ENCODE measurements at places on chromosomes 1 and 21. TPM values are rescaled to one million over a fixed set of nuclear protein-coding genes. Genes with fewer than 3 reads are reported as not detected.
A peak's percentile ranks its signal among the peaks of the same experiment; 100 is the strongest.

- DNase-seq = no peak
These were observed at the start of gene MAB21L3 for GRCh38 chr1:116110567-116111523. Gene MAB21L3 (plus strand): TSS chr1:116111399. CDS start chr1:116112616, 1,217 bp downstream.

AK5 gene
- 14.7 TPM for total RNA-seq

FAM43B gene
- 3.0 TPM for total RNA-seq

SUSD4 gene
- 20.2 TPM for total RNA-seq

DNA sequence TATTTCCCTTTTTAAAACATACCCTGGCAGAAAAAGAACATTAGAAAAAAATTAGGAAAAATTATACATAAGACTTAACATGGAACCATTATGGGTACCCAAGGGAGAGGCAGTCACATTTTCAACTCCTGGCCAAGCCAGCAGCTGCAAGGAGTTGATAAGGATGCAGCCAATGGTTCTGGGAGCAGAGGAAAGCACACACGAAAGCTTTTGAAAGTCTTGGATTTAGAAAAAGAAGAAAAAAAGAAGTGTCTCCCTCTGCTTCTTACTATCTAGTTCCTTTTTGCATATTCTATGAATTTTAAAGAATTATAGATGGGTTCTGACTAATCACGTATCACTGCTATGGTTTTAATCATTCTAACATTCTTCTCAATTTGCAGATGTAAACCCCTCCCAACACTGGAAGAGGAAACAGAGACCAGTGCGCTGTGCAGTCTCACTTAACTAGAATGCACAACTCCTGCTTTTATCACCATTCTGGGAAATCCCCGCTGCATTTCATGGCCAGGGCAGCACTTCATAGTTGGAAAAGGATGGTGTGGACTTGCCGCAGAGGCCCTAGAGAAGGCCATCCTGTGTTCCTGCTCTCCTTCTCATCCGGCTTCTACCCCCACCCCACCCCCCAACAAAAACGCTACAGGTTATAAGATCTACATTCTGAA lies 2.7 kb upstream of the CD58 start:
- no peak for DNase-seq

- no peak for DNase-seq
These were observed 49.1 kb downstream of the GLIS1 start for GRCh38 chr1:53689736-53690326.

DNA sequence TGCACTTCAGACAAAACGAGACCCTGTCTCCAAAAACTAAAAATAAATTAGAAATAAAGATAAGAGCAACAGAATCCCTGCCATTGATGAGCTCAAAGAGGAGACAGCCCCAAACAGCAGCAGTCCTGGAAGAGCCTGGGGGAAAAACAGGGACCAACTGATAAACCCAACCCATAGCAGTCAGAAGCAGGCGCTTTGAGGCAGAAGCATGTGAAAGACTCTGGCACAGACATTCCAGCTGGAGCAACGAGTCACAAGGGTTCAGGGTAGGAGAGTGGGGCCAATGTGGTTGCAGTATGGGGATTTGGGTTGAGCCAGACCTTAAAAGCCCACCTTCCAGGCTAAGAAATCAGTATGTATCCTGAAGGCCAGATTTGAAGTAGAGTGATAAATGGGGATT lies 78.5 kb downstream of the MPZL1 start:
- no peak for DNase-seq

GRCh38 chr1:150164779-150165178 lies 15.1 kb downstream of the PLEKHO1 start:
- no peak for DNase-seq

- DNase-seq = no peak
These were observed 45.2 kb downstream of the EPRS1 start for GRCh38 chr1:220001095-220001501.

- DNase-seq = no peak
These were observed 1.2 kb upstream of the FAM43B start for GRCh38 chr1:20551161-20551560.

- no peak for DNase-seq
These were observed 45.3 kb downstream of the RIMS3 start for GRCh38 chr1:40620150-40620549.

- DNase-seq = no peak
These were observed 160.1 kb upstream of the COL6A1 start for GRCh38 chr21:45821315-45821962.

GRCh38 chr1:16396591-16396990 lies 29.5 kb downstream of the SZRD1 start:
- no peak for DNase-seq

DNA sequence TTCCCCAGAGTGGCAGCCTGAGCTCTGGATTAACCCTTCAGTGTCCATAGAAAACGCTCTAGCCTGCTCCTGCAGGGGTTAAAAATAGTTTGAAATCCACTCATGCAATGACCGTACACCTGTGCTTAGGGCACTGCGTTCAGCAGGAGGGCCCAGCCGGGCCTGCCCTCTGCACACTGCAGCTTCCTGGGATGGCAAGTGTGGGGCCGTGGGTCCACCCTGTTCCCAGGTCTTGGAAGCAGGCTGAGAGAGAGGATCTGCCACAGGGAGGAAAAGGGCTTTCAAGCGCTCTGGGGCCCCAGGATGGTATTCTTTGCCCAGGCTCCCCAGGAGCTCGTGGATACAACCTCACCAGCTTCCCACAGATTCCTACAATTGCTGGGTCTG lies 1.5 kb upstream of the S100B start:
- no peak for DNase-seq

GRCh38 chr1:168603501-168604110 lies 27.2 kb downstream of the XCL1 start:
- no peak for DNase-seq

DNA sequence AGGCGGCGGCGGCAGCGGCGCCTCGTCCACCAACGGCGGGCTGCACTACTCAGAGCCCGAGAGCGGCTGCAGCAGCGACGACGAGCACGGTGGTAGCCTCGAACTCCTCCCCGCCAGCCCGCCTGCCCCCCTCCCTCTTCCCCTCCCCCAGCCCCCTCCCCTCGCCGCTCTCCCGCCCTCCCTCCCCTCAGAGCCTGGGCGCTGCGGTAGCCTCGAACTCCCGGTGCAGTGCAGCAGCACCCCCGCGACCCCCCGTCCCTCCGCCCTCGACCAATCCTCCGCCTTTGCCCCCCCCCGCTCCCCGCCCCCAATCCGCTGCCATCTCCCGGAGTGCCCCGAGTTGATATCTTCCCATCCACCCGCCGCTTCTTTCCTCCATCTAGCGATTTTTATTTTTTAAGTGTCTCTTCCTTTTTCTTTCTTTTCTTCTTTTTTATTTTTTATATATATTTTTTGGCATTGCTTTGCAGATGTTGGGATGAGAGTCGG lies 516 bp downstream of the RCOR3 start:
- DNase-seq = peak; percentile 41

GRCh38 chr1:229563701-229564100 lies 5.2 kb upstream of the ABCB10 start:
- DNase-seq = no peak

TIPRL gene
- 73.2 TPM for total RNA-seq

DNA sequence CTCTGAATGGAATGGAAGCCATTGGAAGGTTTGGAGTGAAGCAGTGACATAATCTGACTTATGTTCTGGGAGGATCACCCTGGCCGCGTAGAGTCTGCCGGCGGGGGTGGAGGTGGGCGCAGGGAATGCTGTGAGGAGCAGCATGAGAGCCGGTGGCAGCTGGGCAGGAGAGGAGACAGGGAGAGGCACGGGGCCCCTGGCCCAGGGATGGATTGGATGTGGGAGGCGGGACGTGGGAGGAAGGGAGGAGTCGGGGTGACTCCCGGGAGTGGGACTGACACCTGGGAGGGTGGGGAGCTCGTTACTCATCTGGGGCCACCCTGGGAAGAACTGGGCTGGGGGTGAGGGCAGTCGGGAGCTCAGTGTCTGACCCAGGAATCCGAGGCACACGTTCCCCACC lies 10.4 kb upstream of the KCNAB2 start:
- DNase-seq = no peak

RGSL1 gene
- under 0.01 TPM for total RNA-seq

DNM3 gene
- total RNA-seq = 93.9 TPM

DNA sequence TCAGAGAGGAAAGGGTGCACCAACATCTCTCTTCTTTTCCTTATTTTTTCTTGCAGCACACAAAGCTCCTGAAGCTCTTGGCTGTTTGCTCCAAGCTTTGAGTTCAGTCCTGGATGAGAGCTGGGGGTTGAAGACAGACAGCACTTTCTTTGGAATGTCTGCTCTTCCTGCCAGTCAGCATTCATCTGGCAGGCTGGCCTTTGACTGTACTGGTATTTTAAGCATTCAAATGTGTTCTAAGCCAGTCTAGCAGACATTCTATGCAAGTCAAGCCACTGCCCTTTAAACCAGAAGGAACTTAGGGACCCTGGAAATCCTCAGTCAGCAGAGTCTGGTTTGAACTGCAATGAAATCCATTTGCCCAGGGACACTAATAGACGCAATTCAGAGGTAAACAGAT lies 45.0 kb downstream of the XCL1 start:
- no peak for DNase-seq

- no peak for DNase-seq
These were observed 687.0 kb downstream of the ADGRL2 start for GRCh38 chr1:82487778-82488177.

SLC30A10 gene
- total RNA-seq = 27.1 TPM

- DNase-seq = peak; percentile 92
These were observed 211.6 kb downstream of the LMX1A start for GRCh38 chr1:165144757-165145397.

KRTAP13-2 gene
- not detected for total RNA-seq

DNA sequence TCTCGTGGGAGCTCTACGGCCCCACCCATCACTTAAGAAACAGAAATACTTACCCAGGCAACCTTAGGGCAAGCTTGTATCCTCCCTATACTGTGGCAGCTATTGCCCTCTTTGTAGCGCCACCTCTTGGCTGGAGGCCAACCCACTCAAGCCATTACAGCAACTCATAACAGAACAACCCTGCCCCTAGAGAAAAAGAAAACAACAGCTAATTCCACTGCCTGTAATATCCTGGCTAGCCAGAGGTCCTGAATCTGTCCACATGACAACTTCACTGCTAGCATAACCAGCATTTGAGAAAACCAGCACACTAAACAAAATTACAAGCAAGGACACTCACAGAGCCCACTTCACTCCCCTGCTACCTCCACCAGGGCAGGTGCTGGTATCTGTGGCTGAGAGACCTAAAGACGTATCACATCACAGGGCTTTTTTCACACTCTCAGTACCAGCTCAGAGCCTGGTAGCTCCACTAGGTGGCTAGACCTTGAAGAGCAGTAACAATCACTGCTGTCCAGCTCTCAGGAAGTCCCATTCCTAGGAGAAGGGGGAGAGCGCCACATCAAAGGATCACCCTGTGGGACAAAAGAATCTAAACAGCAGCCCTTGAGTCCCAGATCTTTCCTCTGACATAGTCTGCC lies 14.5 kb upstream of the MX1 start:
- no peak for DNase-seq

TMEM269 gene
- total RNA-seq = 0.11 TPM

GRCh38 chr1:194394676-194395075 lies 1208.3 kb upstream of the B3GALT2 start:
- DNase-seq = no peak

ANGPTL3 gene
- 0.22 TPM for total RNA-seq

DNA sequence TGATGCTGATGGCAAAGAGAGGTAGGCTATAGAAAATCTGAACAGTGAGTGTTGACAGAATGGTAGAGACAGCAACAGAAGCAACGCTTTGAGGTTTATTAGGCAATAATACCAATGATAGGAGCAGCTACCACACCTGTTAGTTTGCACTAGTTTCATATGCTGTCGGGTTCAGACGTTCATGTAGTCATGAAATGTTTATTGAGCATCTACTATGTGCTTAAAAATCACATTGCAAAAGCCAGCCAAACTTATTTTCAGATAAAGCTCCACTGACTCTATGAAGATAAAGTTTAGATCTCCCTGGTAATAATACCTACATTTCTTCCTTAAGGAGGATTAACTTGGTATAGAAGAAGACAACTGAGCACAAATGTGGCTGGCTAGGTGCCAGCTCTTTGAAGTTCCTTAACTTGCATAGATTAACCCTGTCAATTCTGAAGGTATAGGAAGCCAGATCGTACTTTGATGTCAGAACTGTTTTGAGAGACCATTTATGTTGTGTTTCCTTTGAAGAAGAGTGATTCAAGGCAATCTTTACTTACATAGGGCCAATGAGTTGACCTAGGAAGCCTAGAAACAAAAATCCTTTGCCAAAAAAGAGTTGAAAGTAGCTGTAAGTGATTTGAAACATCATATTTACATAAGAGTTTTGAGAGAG lies 71.5 kb downstream of the DISP1 start:
- DNase-seq = no peak

LAPTM5 gene
- 13.8 TPM for total RNA-seq

DNA sequence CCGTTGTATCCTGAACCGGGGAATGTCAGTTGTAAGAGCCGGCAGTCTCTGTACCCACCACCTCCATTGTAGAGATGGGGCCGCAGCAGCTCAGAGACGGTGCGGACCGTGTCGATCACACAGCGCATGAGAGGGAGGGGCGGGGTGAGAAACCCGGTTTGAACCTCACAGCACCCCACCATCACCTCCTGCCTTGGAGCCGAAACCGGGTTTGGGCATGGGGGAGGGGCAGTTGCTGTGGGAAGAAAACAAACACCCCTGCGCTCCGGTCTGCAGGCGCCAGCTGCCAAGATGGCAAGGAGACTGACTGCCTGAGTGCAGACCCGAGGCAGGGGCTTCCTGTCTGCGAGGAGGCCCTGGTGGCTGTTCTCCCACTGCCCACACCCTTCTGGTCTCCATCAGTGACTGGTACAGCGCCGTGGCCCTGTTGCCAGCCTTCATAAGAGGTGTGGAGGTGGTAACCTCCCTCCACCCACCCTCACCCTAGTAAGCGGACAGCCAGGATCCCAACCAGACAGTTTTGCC lies 69.2 kb upstream of the SSBP3 start:
- DNase-seq = no peak

WNT9A gene
- 1.9 TPM for total RNA-seq

TEDDM1 gene
- total RNA-seq = not detected

LAD1 gene
- total RNA-seq = 0.17 TPM

DNA sequence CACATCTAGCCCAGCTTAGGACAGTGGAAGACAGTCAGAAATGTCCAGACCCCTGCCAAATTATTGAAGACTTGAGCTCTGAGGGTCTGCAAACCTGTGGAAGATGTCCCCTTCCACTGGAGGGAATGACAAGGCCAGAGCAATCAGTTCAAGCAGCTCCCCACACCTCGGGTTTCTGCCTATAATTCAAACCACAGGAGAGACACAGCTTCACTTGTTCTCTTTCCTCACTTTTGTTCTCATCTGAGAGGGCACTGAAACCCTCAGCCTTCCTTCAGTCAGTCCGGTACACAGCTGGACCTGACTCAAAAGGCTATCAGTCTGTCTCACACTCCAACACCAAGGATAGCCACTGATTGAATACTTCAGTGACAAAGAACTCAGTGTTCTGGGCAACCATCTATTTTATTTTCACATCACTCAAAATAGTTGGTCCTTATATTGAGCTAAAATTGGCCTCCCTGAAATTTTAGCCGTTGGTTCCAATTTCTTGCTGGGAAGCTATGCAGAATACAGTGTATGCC lies 70.1 kb downstream of the TENT5C start:
- DNase-seq = no peak

- no peak for DNase-seq
These were observed 188.6 kb downstream of the DSCAM start for GRCh38 chr21:40658311-40658710.

TMEM50B gene
- total RNA-seq = 43.7 TPM

Measured in spinal cord (tissue), 10 donors.